Glutamatergic neuron (in vitro differentiated cells): ENCODE measurements at places on chromosomes 16 and 17. TPM values are rescaled to one million over a fixed set of nuclear protein-coding genes. Genes with fewer than 3 reads are reported as not detected.

DNA sequence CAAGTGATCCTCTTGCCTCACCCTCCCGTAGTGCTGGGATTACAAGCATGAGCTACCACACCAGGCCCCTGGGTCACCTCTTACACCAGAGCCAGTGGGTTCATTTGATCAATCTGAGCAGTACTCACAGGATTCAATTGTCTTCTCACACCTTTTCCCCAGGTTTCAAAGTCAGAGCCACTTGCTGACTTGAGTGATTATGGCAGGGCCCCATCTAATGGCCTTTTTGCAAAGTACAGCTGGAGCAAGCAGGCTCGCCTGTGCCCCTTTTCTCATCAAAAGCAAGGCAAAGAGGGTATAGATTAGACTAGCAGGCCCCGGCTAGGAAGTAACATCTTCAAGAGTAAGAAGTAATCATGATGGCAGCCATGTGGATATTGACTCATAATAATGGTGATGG lies 114.8 kb upstream of the NOL11 start:
- peak; percentile 32 for DNase-seq

- DNase-seq: no peak
These were observed 143.3 kb downstream of the PITPNC1 start for GRCh38 chr17:67520252-67520906.

The PLCG2 gene
- 0.49 TPM for total RNA-seq

DNA sequence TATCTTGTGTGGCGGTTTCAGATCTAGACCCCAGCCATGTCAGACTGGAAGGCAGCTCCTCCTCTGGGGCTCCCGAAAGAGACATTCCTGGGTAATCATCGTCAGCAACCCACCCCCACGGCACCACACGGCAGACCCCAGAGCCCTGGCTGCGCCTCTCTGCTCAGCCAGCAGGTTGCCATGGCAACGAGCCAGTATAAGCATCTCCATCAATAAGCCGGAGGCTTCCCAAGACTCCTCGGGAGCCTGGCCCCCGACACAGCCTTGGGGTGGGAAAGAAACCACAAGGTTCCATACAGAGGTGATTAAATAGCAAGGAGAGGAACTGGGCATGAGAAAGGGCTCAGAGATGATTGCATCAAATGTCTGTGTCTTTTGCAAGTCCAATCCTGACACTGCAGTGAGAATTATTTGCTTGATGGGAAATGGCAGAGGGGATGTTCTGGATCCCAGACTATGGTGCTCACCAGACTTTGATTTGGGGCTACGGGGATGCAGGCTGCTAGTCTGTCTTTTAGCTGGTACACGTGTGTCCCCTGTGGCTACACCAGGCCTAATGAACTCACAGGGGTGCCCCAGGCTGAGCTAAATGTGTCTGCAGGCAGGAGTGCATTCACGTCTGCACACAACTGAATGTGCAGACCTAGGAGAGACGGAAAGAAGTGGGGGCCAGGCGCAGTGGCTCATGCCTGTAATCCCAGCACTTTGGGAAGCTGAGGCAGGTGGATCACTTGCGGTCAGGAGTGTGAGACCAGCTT lies 320.5 kb upstream of the TNRC6C start:
- peak; percentile 69 for DNase-seq

The C1QTNF8 gene
- not detected for total RNA-seq

- DNase-seq: no peak
These were observed 647.7 kb upstream of the SOX9 start for GRCh38 chr17:71472809-71473789.

The GPRC5C gene
- total RNA-seq: 93.3 TPM

DNA sequence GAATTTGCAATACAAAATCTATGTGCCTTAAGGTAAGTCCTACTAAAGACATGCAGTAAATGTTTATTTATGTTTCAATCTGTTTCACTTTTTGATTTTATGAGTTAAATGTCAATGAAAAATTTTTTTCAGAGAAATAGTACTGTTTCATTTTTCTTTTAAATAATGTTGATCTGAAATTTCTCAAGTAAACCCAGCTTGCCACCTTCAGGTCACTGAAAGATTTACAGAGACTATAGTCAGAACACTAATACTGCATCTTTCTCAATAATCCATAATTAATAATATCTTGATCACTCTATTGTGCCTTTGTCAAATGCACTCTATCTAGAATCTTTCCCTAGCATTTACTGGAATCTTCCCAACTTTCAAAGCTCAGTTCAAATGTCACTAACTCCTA lies 6.5 kb upstream of the DHX40 start:
- no peak for DNase-seq

- DNase-seq: no peak
These were observed 5.7 kb upstream of the TCAP start for GRCh38 chr17:39659279-39660010.

GRCh38 chr17:79207960-79208359 lies 133.3 kb downstream of the ENGASE start:
- no peak for DNase-seq

DNA sequence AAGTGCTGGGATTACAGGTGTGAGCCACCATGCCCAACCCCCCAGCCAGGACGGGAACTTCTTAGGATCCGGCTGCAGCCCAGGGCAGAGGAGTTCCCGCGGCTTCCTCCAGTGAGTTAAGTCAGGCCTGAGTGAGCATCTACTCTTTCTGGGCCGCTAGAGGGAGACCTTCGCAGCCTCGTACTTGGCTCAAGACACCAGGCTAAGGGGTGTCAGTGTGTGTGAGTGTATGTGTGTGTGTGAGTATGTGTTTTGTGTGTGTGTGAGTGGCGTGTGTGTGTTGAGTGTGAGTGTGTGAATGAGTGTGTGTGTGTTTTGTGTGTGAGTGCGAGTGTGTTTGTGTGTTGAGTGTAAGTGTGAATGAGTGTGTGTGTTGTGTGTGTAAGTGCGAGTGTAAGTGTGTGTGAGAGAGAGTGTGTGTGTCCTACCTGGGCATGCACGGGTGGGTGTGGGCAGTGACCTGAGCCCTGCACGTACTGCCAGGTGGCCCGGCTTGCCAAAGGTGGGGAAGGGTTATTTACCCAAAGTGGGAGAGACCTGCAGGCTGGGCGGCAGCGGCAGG lies 58.5 kb downstream of the TMEM235 start:
- peak; percentile 71 for DNase-seq

The TEKT5 gene
- not detected for total RNA-seq

The TMC7 gene
- 2.5 TPM for total RNA-seq

DNA sequence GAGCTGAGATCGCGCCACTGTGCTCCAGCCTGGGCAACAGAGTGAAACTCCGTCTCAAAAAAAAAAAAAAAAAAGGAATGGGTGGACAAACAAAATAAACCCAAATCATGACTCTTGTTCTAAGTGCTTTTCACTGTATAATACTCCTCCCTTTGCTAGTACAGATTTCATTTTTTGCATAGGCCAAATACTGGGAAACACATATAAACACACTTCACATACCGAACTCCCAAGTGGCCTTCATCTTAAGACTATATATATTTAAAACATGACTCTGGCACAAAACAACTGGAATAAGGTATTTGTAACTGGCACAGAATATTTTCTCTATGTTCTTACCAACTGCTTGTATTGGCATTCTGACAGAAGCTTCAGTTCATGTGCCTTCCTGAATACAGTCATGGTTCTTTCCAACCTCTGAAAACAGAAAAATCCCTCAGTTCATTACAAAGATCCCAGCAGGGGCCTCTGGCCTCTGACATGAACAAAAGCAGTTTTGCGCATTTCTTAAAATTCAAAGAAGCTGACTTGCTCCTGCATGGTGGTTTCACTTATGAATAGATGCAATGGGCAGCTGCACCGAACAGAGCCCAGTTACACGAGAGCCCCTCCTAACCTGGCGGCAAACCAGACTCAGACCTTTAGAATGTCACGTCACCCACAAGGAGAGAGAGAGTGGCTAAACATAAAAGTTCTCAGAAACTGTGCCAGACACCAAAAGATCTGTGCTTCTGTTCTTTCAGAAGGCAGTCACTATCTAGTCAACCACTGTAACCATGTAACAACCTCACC lies 19.1 kb upstream of the COPRS start:
- no peak for DNase-seq

DNA sequence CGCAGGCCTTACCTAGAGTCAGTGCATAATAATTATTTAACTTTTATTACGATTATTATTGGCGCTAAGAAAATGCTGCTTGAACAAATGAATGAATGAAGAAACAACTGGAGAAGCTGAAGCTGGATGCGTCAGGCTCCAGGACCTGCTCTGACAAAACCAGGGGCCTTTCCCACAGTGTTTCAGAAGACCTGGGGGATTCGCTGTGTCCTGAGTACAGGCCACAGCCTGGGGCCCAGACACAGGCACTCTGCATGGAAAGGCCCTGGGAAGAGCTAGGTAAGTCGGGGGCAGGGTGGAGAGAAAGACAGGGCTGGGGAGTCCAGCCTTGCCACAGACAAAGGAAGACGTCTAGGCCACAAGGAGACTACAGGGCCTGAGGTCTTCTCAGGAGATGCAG lies 226.1 kb downstream of the ZNF423 start:
- DNase-seq: no peak

DNA sequence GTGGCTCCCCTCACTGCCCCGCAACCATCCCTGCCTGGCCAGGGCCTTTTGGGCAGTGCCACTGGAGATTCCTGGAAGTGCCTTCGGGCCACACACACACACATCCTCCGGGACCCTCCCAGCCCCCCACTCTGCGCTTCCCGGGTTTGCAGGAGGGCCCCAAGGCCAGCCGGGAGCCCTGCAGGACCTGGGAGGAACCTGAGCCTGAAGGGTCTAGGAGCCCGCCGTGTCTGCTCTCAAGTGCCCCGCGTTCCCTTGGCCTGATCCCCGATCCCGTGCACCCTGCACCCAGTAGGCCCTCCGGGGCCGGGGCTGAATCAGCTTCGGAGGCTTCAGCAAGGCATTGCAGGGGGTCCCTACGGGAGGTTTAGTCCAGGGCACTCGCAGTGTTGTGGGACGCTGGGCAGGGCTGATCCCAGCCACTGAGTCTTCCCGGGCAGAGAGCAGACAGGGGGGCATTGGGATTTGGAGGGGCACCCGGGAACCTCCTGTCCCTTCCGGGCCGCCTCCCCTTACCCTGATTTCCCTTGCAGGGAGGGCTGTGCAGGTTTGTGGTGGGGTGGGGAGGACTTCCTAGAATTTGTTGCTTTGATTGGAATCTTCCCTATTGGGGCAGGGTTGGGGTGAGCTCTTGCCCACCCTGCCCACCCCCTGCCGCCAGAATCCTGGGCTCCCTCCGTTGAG lies 36.9 kb downstream of the TMEM235 start:
- DNase-seq: no peak

DNA sequence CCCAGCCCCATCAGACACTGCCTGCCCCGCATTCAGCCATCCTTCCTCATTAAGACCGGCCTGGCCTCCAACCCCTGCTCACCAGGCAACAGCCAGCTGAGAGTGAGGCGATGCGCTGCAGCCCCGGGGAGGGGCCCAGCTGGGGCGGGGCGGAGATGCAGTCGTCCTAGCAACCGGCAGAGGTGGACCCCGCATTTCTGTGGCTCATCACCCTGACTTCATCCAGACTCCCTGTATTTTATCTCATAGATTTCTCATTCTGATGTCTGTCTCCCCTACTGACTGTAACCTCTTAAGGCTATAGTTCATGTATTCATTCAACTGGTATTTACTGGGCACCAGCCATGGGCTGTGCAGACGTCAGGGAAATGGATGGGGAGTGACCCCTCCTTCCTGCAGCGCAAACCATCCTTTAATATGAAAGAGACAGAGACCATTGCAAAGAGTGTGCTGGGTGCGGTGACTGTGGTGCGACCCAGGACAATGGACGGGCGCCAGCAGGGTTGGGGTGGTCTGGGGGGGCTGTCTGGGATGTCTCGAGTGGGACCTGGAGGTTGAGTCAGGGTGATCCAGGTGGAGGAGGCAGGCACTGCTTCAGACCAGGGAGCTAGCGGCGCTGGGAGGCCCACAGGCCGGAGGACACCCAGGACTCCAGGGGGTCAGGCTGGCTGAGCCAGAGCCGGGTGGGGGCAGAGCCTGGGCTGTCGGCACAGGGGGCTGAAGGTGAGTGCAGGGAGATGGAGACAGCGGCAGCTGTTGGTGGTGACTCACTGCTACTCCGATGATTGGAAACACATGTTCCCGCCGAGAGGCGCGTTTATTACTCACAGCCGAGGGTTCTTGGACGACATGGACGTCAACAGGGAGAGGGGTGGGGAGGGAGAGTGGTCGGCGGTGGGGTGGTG lies 10.5 kb upstream of the TIMP2 start:
- DNase-seq: no peak

The CCDC57 gene
- total RNA-seq: 40.7 TPM

GRCh38 chr16:10984509-10984908 lies 40.1 kb downstream of the CLEC16A start:
- no peak for DNase-seq

GRCh38 chr17:80692931-80693467 lies 148.4 kb downstream of the RPTOR start:
- no peak for DNase-seq

The TAC4 gene
- not detected for total RNA-seq

- no peak for DNase-seq
These were observed 32.1 kb upstream of the SMURF2 start for GRCh38 chr17:64694207-64694606.

- DNase-seq: no peak
These were observed 59.2 kb downstream of the CNGB1 start for GRCh38 chr16:57911743-57912142.

The HOXB3 gene
- total RNA-seq: not detected

DNA sequence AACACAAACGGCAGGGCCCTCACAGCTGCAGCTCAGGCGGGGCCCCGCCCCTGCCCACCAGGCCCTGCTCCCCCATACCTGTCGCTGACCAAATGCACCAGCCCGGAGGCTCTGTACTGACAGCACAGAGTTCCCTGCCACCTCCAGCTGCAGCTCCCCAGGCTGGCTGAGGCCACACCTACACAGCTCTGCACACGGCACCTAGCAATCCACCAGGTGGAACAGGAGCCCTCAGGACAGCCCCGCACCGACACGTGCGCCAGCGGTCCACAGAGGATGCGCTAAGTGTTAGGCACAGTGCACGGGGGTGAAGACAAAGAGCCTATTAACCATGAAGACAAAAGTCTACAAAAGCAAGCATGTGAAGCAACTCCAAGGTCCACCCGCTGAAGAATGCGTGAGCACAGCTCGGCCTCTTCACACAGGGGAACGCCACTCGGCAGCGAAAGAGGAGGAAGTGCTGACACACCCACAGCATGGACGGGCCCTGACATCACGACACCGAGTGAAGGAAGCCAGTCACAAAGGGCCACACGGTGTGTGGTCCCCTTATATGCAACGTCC lies 5.4 kb downstream of the ZCCHC14 start:
- DNase-seq: peak; percentile 40

DNA sequence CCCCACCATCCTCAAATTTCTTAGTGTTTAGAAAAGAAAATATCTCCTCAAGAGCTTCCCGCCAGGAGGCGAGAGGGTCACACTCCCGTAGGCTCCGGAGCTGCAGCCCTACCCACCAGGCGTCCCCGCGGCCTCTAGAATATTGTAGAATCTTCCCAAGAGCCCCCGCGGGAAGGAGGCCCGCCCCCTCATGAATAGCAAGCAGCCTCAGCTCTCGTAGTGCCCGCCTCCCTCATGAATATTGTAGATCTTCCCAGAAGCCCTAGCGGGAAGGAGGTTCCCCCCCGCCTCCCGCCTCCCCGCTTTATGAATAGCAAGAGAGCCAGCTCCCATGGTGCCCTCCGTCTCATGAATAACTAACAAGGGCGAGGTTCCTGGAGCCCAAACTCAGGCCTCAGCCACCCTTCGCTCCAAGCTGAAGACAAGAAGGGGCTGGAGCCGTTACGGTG lies at the start of gene FBXO47:
FBXO47 (minus strand) TSS at position 114 of the 449 bp plus-strand sequence. CDS start 4,378 bp downstream, outside the sequence.
- peak; percentile 88 for DNase-seq

The SLC26A11 gene
- total RNA-seq: 15.9 TPM
